Mucosa of gallbladder (tissue), 1 donor: ENCODE measurements at places on chromosomes 13 and 19. TPM values are rescaled to one million over a fixed set of nuclear protein-coding genes. Genes with fewer than 3 reads are reported as not detected.

ZNF222 gene
- 4.1 TPM for total RNA-seq

DNA sequence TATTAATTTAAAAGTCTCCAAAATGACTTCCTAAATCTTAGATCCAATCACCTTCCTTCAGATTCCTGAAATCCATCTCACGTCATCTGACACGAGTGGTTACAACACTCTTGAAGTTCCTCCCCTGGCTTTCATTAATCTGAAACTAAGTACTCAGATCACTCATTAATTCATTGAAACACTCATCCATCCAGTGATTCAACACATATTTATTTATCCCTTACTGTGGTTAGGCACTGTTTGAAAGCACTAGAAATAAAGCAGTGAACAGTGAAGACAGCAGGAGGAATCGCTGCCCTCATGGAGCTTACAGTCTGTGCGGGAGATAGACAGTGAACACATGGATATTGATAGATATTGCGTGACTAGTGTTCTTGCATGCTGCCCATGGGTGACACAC, 472.4 kb downstream of the DCT start:
- DNase-seq: no peak

DNA sequence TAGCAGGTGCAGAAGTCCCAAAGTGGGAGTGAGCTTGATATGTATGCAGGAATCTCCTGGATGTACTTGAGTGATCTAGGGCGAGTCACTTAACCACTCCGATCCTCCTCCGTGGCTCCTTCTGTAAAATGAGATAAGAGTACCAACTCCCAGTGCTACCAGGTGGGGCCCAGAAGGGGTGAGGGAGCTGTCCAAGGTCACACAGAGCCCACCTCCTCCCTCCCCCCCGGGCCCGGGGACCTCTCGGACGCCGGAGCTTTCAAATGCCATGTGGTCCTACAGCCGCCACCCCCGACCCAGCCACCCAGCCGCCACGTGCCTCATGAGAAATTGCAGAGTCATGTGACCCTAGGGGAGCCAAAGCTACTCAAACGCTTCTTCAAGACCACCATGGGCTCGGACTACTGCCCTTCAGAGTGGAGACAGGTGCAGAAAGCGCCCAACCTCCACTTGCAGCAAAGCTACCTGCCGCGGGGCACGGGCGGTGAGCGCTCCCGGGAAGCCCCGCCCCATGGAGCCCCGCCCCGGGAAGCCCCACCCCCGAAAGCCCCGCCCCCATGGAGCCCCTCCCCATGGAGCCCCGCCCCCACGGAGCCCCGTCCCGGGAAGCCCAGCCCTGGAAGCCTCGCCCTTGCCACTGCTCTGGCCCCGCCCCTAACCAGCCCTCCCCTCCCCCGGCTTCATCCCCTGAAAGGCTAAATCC, 10.1 kb upstream of the ZNF358 start:
- DNase-seq: no peak

DNA sequence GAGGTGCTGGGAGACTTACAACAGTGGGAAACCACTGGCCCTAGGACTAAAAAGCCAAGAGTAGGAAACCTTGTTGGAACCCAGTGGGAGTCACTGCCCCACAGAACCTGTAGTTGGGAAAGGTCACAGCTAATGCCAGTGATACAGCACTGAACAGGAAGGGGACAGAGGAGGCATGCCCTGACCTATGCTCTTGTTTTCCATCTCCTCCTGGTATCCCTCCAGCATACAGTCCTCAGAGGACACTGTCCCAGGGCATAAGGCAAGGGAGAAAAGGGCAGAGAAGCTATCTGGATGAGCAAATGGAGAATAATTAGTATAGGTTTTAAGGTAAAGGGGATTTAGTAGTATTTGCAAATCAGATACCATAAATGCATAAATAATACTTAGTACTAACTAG, 11.2 kb upstream of the TBC1D4 start:
- DNase-seq: no peak

- no peak for DNase-seq
These were observed 94.1 kb downstream of the HSPH1 start for GRCh38 chr13:31067416-31068118.

- DNase-seq: no peak
These were observed 182.1 kb upstream of the TSHZ3 start for GRCh38 chr19:31531326-31531725.

DNA sequence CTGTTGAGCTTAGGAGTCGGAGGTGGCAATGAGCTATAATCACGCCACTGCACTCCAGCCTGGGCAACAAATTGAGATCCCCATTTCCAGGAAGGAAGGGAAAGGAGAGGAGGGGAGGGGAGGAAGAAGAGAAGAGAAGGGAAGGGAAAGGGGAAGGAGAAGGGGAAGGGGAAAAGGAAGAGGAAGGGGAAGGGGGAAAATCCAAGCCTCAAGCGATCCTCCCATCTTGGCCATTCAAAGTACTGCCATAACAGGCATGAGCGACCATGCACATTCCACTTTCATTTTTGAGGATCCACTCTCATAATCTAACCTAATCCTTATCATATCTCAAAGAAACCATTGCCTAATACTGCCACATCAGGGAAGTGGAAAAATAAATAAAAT, 14.9 kb downstream of the ZNF443 start:
- no peak for DNase-seq

DNA sequence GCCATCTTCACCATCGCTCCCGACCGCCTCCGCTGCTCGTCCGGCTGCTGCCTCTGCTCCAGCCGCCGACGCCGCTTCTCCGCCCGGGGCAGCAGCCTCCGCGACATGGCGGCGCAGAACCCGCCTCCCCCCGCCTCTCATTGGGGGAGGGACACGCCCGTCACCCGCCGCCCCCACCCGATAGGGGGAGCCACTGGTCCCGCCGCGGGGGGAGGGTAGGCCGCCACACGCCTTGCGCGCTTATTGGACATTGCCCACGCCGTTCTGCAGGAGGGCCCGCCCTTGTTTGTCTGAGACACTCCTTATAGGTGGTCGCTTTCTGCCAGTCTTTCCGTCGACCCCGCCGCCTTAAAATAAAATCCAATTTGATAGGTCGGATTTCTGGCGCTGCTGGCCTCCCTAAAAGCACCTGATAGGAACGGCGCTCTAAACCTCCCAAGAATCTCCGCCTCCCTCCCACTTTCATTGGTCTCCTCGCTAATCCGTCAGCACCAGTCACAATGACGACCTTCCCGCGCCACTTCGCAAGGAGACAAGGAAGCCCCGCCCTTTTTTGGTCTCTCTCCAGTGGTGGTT, at the start of gene HNRNPL:
TSS of gene HNRNPL (minus strand) at position 127 of the 576 bp plus-strand sequence. CDS start at position 107, 20 bp downstream.
- no peak for DNase-seq

GRCh38 chr19:18193388-18194180, 566 bp downstream of the MPV17L2 start:
- DNase-seq: no peak

GRCh38 chr13:98998831-98999638, 21.2 kb upstream of the DOCK9 start:
- DNase-seq: no peak

- no peak for DNase-seq
These were observed 63.5 kb downstream of the C13orf42 start for GRCh38 chr13:51047434-51048165.
